ENCODE measurements at places on chromosomes 3 and 15.
A peak's percentile ranks its signal among the peaks of the same experiment; 100 is the strongest.

GRCh38 chr15:44719293-44719999 is 8.1 kb downstream of the B2M start:
- DNase-seq = peak; percentile 8

DNA sequence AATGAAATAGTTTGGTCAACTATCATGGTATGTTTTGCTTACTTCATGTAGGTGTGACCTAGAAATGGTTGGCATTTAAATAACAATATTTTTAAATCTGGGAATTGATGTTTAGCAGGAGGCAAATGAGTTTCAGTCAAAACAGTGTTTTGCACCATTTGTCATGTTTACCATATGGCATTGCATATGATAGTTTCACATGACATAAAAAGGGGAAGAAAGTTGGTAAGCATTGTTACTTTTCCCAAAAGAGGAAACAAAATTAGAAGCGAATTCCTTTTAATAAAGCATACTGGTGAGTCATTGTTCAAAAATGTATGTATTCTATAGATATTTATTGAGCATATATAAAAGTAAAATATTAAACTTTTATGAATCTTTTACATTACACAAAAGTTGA is 2.3 kb downstream of the RNF13 start:
- DNase-seq = no peak

- DNase-seq = no peak
Measured at GRCh38 chr3:120682095-120682681, at the start of gene HGD. Gene HGD (minus strand): TSS chr3:120682239. CDS start chr3:120682111, 128 bp downstream.

- DNase-seq = no peak
Measured at GRCh38 chr3:194935632-194936470, 250.2 kb downstream of the FAM43A start.

DNA sequence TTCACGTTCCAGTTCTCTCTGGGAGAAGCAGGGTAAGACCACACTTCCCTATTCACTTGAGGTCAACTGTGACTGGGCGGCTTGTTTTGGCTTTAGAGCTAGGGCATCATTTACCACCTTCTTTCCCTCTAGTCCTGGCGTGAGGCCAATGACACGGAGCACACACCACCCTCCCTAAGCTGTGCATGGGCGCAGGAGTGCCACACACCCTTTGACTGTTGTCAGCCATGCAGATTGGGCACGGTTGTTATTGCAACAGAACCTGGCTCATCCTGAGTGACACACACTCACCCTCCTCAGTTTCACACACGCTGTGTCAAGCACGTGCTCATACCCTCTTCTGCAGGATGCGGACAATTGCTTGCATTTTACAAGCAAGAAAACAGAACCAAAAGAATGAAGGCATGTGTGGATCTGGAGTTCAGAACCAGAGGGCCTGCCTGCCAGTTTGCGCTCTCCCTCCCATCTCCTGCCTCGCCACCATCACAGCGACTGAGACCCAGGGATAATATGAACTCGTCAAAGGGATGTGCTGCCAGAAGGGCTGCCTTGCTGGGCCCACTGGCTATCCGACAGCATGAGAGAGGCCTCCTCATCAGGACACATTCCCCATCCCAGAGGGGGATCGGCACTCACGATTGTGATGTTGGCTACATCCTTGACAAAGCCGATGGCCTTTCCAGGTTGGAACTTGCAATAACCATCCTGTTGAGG is 17.6 kb downstream of the CTSH start:
- DNase-seq = no peak

- no peak for DNase-seq
Measured at GRCh38 chr15:81901319-81901718, 144.5 kb downstream of the MEX3B start.

GRCh38 chr3:99504258-99504657 is 134.1 kb upstream of the COL8A1 start:
- peak; percentile 16 for DNase-seq

DNA sequence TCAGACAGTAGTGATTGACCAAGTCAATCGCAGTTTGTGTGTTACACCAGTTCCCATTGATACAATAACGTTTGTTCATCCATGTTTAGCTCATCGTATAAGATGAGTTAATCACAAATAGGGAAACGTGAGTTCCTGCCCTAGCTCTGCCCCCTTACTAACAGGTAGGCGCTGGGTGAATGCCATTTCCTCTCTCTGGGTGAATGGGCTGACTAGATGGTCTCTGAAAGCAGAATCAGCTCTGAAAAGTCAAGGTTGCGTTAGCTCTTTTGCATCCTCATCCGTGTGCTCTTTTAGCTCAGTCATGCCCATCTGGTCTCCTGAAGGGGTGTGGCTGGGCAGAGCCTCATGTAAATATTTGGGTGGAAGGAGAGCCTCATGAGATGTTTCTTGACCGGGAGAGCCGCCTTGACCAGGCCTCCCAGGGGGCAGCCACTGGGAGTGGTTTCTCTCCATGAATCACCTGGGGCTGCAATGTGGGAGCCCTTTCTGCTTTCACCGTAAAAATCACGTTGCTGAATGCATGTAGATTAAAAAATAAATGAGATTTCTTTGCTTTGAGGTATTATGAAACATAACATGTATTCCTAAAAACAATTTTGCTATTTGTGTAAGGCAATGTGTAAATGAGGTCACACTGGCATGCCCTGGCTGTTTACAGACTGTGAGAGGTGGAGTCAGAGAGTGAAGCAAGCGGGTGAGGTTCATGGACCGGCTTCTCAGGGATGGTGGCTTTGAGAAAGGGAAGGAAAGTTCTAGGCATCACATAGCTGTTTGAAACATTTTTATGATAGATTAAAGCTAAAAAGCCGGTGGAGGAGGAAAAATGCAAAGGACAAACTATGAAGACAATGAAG is 108.4 kb upstream of the RASGRP1 start:
- DNase-seq = no peak

GRCh38 chr15:68515371-68516095 is 63.3 kb upstream of the CORO2B start:
- no peak for DNase-seq

- peak; percentile 59 for DNase-seq
Measured at GRCh38 chr15:32956006-32956405, 238.2 kb downstream of the GREM1 start.

DNA sequence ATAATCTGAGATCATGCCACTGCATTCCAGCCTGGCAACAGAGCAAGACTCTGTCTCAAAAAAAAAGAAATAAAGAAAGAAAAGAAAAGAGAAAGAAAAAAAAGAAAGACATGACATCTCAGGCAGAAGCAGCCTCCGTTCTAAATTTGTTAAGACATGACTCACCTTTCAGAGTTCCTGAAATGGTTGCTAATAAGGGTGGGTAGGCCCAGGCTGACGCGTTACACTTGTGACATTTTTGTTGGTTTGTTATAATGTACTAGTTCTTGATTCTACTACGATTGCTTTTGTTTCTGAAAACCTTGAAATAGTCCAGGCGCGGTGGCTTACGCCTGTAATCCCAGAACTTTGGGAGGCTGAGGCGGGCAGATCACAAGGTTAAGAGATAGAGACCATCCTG is 21.0 kb downstream of the SLC25A20 start:
- no peak for DNase-seq

- DNase-seq = no peak
Measured at GRCh38 chr3:23626442-23626841, 179.3 kb upstream of the UBE2E1 start.

DNA sequence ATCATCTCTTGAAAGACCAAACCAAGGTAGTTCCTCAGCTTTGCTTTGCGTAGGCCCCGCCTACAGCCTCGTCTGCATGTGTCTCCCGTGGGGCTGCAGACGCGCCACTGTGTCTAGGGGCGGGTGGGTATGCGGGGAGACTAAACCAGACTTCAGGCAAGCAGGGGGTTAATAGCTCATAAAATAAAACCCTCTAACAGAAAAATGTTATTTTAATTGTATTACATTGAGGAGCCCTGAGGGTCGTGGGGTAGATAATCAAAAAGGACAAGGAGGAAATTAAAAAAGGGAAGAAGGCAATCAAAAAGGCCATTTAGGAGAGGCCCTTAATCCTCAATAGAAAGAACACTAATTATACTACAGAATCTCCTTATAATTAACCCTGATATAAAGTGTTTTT is 247.6 kb upstream of the ICE2 start:
- DNase-seq = no peak

- DNase-seq = no peak
Measured at GRCh38 chr3:55441499-55441898, 45.6 kb downstream of the WNT5A start.

DNA sequence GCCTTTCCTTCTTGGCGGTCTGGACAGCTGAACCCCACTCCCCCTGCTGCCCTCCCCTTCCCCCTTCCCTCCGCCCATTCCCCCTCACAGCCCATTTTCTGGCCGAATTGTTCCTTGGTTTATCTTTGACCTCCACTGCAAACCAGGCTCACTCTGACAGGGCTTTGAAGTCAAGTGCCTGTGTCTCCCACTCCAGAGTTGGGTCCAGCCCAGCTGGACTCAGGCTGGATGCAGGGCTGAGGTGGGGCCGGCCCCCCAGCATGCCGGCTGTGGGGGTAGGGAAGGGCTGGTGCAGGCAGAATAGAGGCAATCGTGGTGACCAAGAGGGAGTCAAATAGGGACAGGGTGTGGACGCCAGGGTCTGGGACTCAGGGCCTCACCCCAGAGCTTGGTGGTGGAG is 57.0 kb upstream of the MRPS22 start:
- DNase-seq = no peak

DNA sequence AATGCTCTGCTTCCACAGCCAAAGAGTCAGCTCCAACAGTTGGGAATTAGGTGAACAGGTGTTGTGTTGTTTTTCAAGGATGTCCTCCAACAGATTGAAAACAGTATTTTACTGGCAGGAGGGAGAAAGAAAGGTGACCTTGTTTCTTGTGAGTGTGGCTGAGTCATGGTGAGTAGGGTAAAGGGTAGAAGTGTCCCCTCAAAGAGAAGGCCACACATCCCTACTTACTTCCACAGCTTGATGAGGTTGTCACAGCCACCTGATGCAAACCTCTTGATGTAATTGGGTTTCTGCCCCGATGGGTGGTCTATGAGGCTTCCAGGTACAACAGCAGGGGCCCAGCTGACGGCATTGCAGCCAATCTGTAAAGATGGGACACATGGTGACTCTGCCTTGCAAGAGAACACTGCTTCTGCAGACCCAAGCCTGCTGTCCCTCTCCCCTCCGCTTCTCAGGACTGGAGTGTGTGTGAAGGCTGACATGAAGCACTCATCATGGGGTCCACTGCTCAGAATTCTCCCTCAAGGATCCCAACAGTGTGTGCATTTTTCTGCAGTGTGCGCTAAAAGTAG is 12.7 kb upstream of the GHRL start:
- no peak for DNase-seq

GRCh38 chr15:60682115-60682514 is 203.2 kb upstream of the ICE2 start:
- DNase-seq = peak; percentile 9

GRCh38 chr3:13393427-13394360 is 26.4 kb downstream of the NUP210 start:
- no peak for DNase-seq

- DNase-seq = no peak
Measured at GRCh38 chr3:63808633-63809032, 10.5 kb upstream of the C3orf49 start.

DNA sequence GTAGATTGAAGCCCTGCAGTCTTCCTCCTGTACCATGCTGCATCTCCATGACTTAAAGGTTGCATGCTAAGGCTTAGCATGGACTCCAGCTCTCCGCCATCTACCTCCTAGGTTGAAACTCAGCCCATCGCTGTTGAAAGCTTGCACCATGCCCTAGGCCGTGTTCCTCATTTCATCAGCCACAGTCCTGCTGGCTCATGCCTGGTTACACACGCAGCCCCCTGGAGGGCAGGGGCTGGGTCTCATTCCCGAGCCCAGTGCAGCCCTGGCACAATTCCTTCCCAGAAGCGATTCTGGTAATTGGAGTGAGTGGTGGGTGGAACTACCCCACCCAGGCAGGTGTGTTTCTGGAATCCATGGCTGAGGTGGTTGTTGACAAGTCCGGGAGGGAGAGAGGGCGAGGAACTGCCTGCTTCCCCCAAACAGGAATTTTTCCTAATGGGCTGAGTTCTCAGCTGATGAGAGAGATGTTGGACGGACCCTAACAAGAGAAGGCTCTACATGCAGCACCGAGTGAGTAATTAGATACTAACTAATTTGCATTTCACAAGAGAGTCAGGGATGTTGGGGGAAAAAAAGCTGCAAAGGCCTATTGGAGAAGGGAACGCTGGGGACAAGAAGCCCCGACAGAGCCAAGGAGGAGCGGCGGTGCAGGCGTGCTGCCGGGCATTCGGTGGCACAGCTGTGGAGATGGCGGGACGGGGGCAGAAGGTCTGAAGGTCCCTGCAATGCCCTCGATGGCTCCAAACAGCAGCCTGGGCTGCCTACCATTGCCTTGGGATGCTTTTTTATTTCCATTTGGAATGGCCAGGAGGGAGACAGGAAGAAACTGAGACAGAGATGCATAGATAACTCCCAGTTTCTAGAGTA is 92.3 kb upstream of the TLE3 start:
- no peak for DNase-seq

GRCh38 chr15:62026487-62027262 is 33.6 kb downstream of the VPS13C start:
- DNase-seq = no peak

DNA sequence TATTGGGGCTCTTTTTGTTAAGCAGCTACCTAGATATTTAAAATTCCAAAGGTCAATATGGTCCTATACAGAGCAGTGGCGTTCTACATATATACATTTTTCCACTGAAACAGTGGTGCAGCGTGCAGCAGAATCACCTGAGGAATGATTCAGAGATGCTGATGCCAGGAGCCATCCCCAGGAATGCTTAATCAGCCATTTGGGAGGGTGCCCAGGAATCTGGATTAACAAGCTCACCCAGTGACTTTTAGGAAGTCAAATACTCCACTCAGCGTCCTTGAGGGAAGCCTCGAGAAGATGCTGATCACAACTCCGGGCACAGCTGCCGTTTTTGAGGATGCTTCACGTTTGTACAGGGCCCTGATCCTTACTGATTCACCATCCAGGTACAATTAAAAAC is 82.6 kb upstream of the ARHGEF3 start:
- peak; percentile 11 for DNase-seq

GRCh38 chr3:12719984-12720898 is 38.8 kb downstream of the TMEM40 start:
- DNase-seq = peak; percentile 63

DNA sequence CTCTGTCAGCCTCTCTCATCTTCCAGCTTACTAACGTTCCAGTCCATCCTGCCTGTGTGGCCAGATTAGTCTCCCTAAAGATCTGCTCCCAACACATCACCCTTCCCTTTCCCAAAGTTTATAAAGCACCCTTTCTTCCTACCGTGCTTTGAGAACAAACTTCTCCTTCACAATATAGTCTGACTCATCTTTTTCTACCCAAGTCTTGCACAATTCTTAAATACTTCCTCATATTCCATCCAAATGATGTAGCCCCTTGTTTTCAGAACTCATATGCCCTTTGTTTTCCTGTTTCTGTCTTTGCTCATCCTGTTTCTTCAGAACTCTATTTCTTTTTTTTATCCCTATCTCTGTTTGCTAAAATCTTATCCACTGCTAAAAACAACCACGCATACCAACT is 326.8 kb downstream of the MFSD1 start:
- peak; percentile 98 for DNase-seq

- DNase-seq = no peak
Measured at GRCh38 chr15:59148153-59148833, 43.3 kb downstream of the CCNB2 start.

All from HT1080 (cell line).